ENCODE measurements at places on chromosomes 4 and X.

DNA sequence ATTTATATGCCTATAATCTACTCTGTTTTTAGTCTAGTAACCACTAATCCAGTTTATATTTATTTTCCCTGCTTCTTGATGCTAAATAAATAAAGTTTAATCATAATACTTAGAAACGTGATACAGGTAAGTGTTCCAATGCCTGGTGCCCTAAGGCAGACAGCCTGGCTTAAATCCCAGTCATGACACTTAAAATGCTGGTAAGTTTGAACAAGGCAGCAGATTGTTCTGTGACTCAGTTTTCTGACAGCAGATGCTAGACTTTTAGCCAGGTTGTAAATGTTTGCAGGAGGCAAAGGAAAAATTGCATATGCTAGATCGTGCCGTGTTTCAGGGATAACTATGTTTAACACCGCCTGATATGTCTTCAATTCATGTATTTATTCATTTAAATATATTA lies 2661.6 kb downstream of the PCDH7 start:
- H3K27me3 ChIP-seq = no peaks in the 10 kb centered on the region
- H3K4me1 ChIP-seq = no peaks in the 10 kb centered on the region
- no peaks in the 10 kb centered on the region for H3K36me3 ChIP-seq
- ATAC-seq = no peak
- H3K27ac ChIP-seq = no peak overlapping the region

DNA sequence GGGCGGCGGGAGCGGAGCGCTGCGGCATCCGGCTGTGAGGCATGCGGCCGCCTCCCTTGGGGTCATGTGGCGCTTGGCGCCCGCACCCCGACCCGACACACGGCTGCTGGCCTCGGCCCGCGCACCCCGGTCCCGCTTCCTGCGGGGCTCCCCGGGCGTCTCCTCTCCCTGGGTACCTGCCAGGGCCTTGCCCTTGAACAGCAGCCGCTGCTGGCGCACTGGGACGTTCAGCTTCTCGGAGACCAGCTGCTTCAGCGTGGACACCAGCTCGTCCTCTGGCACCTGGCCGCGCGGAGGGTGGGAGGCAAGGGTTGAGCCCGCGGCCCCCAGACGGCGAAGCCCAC lies 391 bp downstream of the UBL4A start:
- H3K27ac ChIP-seq = peak overlapping the region; percentile 84
- no peaks in the 10 kb centered on the region for H3K4me1 ChIP-seq
- no peaks in the 10 kb centered on the region for H3K27me3 ChIP-seq

GRCh38 chr4:36551697-36552214 lies 270.3 kb downstream of the DTHD1 start:
- H3K36me3 ChIP-seq = no peaks in the 10 kb centered on the region
- H3K27me3 ChIP-seq = no peaks in the 10 kb centered on the region
- H3K27ac ChIP-seq = no peak overlapping the region
- H3K4me1 ChIP-seq = no peaks in the 10 kb centered on the region
- no peak for ATAC-seq
- no peak overlapping the region for H3K4me3 ChIP-seq

- H3K27me3 ChIP-seq = no peaks in the 10 kb centered on the region
- no peaks in the 10 kb centered on the region for H3K36me3 ChIP-seq
These were observed 32.5 kb upstream of the PAQR3 start for GRCh38 chr4:78971776-78972175.

All from gastroesophageal sphincter (tissue), 4 donors.